Lung microvascular endothelial cell (primary cell): ENCODE measurements at places on chromosomes 7 and 10. TPM values are rescaled to one million over a fixed set of nuclear protein-coding genes. Genes with fewer than 3 reads are reported as not detected.

DNA sequence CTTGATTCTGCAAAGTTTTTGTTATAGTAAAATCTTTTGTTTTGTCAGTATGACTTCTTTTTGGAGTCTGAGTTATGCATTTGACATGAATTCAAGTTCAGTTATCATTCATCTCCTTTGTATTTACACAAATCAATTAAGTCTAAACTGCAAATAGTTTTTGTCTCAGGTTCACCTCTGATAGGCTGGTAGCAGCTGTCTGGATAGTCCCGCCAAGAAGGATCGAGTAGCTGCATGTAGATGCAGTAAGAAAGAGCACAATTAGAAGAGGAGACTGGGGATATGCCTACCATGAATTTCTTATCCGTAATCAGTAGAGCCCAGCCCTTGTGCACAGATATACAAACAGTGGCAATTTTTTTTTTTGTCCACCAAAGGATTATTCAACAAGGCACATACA, 392.5 kb upstream of the ETV1 start:
- DNase-seq: no peak

- no peak for DNase-seq
Measured at GRCh38 chr10:42960491-42960990, 116.3 kb upstream of the RET start.

DNA sequence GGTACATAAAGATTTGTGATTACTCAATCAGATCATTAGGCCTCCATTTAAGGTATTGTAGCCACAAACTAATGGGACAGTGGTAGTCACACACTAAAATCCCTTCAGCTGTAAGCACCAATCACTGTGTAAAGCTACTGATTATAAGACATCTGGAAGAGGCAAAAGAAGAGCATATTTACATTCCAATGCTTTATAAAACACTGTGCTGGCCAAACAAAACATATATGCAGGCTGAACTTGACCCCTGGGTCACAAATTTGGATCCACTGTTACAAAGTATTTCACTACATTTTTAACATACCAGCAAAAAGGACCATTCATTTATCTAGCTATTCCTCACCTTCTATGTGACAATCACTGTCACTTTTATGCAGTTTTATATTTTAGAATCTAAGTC, 41.4 kb upstream of the ANLN start:
- DNase-seq: peak; percentile 40

DNA sequence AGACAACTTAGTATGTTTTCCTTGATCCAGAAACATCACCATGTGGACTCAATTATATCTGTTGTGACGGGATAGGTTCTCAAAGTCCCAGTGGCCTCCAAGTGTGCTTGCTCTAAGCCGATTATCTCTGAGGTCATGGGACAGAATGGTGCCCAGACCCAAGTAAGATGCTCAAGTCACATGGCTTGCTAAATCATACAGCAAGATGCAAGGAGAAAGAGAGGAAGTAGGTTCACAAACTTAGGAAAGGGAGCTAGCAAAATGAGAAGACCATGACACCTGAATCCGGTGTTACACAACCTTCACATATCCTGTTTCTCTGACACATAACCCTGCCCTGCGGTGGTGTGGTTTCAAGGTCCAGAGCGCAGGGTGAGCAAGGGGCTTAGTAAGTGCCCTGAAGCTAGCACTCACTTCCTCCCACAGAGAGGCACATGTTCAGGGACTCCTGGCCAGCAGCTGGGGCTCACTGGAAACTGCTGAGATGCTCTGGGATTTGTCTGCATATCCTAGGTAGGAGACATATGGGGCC, 590.9 kb upstream of the ANKRD30A start:
- peak; percentile 73 for DNase-seq

The KCNIP2 gene
- under 0.01 and 0.20 TPM in 2 replicates for total RNA-seq

The FAM25A gene
- not detected in 2 replicates for total RNA-seq
